CD4-positive, alpha-beta T cell treated with Interleukin-10 for 1 hour (primary cell): ENCODE measurements at places on chromosomes 1 and 21.
A peak's percentile ranks its signal among the peaks of the same experiment; 100 is the strongest.

DNA sequence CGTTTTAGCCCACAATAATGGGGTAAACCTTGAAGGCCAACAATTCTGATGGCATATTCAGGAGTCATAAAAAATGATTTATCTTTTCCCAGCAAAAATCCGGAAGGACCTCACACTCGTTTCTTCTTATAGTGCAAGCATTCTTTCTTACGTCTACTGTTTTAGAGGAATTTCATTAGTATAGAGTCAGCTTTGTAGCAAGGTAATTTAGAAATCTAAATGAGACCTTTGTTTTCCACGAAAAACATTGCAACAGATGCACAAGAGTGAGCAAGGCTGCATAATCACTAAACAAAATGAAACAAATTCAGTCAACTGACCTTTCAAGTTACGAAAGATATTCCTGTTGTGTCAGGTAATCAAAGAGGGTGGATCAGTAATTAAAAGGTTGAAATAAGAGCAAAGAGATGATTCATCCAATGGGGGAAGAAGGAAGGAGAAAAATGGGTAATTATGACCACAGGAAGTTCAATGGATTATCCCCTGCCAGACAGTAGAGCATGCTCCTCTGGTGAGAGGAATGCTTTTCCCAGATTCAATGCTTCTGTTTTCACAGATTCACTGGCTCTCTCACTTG, 560 bp upstream of the CSDE1 start:
- no peak for DNase-seq

DNA sequence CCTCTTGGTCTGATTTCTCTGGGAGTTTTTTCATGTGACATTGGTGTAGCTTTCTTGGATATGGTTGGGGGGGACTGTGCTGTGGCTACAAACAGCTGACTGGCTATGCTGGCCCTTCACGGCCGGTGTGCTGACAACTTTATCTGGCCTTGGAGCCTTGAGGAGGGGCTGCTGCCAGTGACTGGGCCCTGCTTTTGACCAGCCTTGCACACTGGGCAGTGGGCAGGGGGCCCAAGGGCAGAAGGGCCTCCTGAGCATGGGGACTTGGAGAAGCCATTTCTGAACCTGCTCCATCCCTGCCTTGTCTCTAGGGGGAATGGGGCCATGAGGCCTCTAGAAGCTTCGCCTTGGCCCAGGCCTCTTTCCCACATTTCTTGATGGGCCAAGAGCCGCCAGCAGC, 139.6 kb downstream of the CAMTA1 start:
- no peak for DNase-seq

DNA sequence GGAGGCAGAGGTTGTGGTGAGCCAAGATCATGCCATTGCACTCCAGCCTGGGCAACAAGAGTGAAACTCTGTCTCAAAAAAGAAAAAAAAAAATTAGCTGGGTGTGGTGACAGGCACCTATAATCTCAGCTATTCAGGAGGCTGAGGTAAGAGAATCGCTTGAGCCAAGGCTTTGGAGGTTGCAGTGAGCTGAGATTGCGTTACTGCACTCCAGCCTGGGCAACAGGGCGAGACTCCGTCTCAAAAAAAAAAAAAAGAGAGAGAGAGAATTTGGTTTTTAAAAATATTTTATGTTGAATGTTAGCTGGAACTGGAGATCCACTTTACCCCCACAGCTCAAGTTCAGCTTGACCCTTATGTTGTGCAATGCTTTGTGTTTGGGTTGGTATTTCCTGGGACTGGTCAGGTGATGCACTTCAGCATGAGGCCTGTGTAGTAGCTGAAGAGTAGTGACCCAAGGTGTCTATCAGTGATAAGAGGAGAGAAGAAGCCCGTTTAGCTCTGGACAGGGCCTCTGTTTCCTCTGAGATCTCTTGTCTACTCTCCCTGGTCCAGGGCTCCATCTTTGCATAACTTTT, 36.8 kb upstream of the MACF1 start:
- no peak for DNase-seq

DNA sequence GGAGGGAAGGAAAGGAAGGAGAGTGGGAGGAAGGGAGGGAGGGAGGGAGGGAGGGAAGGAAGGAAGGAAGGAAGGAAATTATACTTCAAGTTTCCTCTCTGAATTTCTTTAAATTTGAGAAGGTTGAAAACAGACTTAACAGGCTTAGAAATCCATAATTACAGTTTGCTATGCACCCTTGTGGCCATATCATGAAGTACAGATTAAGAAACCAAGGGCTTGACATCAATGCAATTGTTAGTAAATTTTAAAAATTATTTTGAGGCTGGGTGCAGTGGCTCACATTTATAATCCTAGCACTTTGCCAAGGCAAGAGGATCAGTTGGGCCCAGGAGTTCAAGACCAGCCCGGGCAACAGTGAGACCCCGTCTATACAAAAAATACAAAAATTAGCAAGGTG, 14.4 kb downstream of the ANP32E start:
- peak; percentile 53 for DNase-seq

DNA sequence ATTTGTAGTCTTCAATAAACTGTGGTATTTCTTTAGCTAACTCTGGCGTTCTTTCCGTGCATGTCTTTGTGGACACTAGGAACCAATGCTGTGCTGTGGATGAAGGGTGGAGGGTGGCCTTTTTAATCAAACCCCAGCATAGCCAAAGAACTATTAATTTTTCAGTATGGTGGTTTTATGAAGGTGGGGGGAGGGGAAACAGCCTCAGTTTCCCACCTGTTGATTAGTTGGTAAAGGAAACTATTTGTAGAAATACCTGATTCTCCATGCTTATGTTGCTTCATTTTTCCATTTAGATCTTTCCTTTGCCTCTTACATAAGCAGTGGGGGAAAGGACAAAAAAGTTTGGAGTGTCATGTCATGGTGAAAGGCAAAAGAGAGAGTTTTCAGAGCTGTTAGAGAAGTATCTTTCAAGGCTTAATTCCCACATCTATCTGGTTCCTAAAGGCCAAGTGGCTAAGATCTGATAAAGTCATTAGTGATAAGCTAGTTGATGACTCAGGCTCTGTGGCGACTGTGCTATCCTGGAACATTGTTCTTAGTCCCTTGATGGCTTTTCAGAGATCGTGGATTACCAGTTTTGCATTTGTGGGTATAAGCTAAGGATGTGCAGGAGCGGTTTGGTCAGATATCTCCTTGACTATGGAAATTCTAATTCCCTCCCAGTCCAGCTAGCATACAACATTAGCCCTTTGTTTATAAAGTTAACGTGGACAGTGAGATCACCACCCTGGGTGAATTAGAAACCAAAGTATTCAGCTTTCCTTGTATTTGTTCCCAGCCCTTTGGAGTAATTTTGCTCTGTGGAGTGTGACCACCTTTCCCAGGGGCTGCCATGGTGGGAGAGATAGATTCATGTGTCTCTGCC, 8.7 kb upstream of the HAX1 start:
- DNase-seq = no peak
